Right atrium auricular region (tissue), 2 donors: ENCODE measurements at places on chromosomes 7 and 10. TPM values are rescaled to one million over a fixed set of nuclear protein-coding genes. Genes with fewer than 3 reads are reported as not detected.

- DNase-seq = no peak
Observed at GRCh38 chr7:53500076-53500475, 464.6 kb downstream of the POM121L12 start.

DNA sequence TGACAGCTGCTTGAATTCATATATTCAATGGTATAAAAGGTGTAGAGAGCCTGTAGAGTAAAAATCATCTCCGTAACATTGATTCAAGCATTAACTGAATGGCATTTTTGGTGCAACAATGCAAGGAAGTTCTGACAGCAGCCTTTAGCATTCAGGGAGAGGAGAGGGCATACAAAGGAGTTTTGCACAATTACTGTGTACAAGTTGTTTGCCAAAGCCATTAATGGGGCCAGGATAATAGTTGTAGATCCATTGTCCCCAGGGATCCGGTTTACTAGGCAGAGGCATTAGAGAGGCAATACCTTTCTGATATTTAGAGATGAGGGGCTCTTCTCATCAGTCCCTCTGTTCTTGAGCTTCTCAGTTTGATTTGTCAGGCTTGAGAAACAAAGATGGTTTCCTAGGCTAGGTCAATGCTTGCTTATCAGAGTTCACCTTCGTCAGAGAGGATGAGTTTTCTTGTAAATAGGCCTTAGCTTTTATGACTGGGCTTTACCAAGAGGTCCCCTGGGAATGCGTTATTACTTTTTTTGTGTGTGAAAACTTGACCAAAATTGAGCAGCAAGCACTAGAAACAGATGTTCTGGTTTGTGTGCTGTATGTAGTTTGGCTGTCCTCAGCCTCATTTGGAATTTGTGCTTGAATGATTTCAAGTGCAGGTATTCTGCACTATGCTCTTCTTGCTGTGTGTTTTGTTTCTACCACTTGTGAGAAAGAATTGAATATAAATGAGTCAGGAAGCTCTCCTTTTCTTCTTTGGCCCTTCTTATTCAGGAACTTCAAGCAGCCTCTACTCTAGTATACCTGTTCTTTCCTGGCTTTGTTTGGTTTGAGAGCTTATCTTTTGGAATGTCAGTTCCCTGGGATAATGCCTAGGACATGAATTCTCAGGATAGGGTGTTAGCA is 32.0 kb downstream of the SND1 start:
- no peak for DNase-seq

GRCh38 chr7:25318047-25318446 is 89.8 kb upstream of the NPVF start:
- no peak for DNase-seq

FERD3L gene
- not detected for total RNA-seq

GRCh38 chr7:2628130-2628482 is 3.7 kb upstream of the TTYH3 start:
- DNase-seq = no peak

DNA sequence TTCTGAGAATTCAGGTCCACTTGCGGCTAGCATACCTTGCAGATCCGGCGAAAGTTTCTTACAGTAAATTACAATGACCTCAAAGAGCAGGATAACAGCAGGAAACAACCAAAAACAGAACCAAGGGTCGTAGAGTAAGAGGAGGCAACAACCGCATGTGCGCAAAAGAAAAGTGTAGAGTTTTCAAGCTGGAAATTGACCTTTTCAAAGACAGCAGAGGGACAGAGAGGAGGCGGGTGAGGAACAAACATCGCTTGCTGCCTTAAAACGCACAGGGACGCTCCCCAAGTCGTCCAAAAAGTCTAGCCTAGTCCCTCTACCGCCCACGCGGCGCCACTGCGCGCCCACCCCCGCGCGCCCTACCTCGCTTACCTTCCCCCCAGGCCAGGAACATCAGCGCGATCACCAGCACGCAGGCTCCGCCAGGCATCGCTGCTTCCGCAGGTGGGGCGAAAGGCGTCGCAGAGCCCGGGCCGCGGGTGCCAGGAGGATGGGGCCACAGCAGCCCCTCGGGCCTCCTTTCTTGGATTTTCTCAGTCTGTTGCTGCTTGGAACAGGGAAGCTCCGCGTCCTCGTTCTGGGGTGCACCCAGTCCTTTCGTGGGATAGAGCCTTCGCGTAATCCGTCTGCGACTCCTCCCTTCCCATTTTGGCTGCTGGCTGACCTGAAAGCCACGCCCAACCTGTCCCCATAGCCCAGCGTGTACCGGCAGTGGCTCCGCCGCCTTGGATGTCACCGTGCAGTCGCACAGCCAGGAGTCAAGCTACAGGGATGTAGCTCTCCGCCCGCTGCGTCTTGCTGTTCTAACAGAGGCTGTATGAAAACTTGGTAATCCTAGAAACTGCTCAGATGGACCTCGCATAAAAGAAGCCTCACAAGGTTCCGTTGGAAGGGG is at the start of gene VWDE:
TSS of gene VWDE (minus strand) at position 579 of the 895 bp plus-strand sequence. CDS start at position 430, 149 bp downstream.
- no peak for DNase-seq

KNDC1 gene
- 1.8 TPM for total RNA-seq

GRCh38 chr10:70461397-70462348 is 16.9 kb upstream of the PALD1 start:
- DNase-seq = peak; percentile 76

FGL2 gene
- total RNA-seq = 13.3 TPM

SLC18A2 gene
- total RNA-seq = not detected
